ENCODE measurements at places on chromosomes 1 and 21.

GRCh38 chr1:181485287-181486097, 2.2 kb downstream of the CACNA1E start:
- peak; percentile 82 for DNase-seq

- DNase-seq = no peak
These were observed 7.7 kb upstream of the SYNJ1 start for GRCh38 chr21:32735524-32735923.

- no peak for DNase-seq
These were observed 49.9 kb upstream of the HAO2 start for GRCh38 chr1:119318466-119319309.

- DNase-seq = no peak
These were observed 18.0 kb upstream of the HSD3B2 start for GRCh38 chr1:119396982-119397381.

- no peak for DNase-seq
These were observed 249.0 kb upstream of the ZP4 start for GRCh38 chr1:238139713-238140112.

All from NCI-H1092 (cell line).